Activated naive CD4-positive, alpha-beta T cell treated with anti-CD3 and anti-CD28 coated beads for 36 hours (primary cell): ENCODE measurements at places on chromosomes 2 and 18.
A peak's percentile ranks its signal among the peaks of the same experiment; 100 is the strongest.

DNA sequence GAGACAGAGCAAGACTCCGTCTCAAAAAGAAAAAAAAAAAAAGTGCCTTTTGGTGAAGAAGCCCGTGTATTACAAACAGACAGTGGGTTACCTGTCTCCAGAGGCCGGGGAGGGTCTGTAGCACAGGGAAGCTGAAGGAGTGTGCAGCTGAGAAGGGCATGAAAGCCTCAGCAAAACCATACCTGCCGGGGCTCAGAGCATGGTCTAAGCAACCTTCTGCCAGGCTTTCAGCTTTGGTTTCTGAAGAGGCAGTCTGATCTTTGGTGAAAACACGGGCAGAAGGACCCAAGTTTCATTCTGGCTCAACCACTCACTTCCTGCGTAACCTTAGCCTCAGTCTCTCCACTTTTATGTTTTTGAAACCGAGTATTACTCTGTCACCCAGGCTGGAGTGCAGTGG lies 21.5 kb downstream of the SH2D6 start:
- DNase-seq: peak; percentile 70

DNA sequence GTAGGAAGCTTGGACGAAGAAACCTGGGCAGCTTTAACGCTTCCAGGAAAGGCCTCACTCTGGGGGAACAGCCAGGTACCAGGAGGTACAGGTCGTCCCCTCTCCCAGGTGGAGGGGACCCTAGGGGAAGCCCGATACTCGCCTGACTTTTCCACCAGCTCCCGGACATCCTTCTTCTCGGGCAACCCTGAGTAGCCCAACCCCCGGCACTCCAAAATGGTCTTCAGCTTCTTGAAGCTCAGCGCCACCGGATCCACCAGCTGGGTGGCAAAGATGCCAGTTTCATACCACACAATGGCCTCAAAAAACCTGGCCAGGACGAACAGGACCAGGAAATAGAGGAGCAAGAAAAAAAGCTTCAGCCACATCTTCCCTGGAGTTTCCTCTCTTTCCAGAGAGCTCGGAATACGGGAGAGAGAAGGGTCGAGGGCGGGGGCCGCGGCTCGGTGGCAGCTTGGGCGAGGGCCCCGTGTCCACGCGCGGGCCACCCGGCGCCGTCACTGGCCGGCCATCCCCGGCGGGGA lies 1.1 kb downstream of the RNF103 start:
- DNase-seq: peak; percentile 51

GRCh38 chr18:10332452-10332851 lies 122.0 kb upstream of the APCDD1 start:
- DNase-seq: no peak

DNA sequence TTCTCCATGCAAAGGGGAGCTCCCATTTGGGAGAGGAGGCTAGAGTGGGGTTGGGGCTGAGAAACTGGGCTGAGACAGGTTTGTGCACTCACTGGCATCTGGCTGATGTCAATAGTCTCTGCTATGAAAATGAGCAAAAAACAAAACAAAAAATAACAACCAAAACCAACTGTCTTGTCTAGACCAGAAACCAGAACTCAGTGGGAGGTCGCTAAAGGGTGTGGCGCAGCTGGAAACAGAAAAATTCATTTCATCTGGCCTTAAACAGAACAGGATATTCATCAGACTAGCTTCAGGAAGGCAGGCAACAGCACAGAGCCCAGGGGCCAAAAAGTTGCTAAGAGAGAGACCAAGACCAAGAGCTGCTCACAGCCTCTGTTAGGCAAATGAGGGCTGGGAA lies 126.1 kb downstream of the THNSL2 start:
- no peak for DNase-seq

- no peak for DNase-seq
These were observed 58.6 kb upstream of the SLC25A52 start for GRCh38 chr18:31819106-31819924.

GRCh38 chr2:185522472-185522871 lies 216.1 kb upstream of the FSIP2 start:
- no peak for DNase-seq

DNA sequence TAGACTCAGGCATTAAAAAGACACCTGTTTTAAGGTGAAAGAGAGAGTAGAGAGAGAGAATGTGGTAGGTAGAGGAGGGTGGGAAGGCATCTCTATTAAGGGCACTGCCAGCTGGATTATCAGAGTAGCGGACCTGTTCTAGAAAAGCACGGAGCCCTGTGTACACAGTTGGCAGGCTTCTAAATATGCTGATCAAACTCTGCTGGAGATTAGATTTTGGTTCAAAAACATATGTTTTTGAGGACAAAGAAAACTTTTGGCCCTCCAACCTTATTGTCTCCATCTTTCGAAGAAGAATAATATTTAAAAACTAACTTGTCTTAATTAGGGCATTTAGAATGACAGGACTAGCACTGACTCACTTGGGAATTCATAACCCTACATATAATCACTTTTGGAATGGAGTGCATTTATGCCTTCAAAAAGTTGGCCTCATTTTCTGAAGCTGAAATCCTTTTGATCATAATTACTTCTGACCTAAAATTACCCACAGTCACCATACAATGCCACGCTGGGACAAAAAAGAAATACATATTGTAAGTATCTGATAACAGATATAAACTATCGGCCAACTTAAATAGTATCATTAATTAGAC lies 254.6 kb downstream of the MEIS1 start:
- DNase-seq: no peak

- DNase-seq: peak; percentile 45
These were observed 112.2 kb downstream of the SOS1 start for GRCh38 chr2:39008665-39009064.

- no peak for DNase-seq
These were observed 129.9 kb downstream of the SPTBN1 start for GRCh38 chr2:54586062-54586461.

GRCh38 chr2:208285853-208286252 lies 19.8 kb downstream of the PIKFYVE start:
- DNase-seq: no peak

DNA sequence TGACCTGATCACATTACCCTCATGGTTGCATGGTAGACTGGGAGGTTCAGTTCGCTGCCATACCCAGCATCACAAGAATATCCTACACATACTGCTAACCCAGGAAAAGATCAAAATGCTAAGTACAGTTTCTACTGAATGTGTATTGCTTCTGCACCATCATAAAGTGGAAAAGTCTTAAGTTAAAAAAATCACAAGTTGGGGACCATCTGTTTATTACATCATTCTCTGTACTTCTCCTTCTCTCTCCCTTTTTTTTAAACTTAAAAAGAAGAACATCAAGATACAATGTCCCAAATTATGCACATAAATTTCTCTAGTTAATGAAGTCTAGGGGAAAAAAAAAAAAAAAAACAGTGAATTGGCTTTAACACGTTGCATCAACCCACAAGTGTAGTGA lies 43.3 kb downstream of the NBAS start:
- no peak for DNase-seq

DNA sequence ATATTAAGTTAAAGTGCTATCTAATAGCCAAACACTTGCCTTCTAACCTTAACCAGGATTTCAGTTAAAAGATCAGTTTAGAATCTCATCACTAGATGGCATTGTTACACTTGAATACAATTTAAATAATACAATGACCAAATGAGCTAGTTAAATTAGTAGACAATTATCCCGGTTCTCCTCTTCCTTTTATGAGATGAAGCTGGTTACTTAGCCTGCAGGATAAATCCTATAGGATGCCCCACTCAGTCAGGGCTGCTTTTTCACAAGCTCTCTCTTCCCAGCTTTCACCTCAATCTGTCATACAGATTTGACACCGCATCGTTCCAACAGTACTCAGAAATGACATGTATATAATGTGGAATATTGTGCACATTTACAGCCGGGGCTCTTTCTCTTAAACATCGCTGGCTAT lies 678.8 kb downstream of the KCNJ3 start:
- no peak for DNase-seq

DNA sequence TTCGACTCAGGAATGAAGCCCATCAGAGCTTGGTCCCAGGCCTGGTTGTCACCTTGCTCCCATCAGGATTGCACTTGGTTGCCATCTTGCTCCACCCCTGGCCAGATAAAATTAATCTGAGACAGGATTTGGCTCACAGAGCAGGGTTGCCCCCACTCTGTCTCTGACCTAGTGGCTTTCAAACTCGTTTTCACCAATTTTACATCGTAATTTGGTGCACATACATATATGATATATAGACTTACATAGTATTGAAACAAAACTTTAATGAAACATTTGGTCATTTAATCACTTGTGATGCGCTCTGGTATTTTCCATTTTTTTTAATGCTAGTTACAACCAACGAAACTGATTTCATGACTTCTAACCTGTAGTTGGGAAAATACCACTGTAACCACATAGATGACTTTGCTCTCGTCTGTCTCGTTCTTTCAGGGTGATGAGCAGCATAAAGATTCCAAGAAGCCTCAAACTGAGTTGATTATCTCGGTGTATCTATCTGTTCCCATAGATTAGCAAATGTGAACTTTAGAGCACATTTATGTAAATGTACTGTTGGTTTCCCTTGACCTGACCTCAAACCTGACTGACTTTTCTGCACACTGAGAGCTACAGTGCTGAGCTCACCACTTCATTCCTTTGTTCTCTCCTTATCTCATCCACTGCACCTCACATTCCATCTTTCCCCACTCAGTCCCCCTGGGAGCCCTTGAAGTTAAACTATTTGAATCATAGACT lies 30.5 kb upstream of the PLB1 start:
- DNase-seq: no peak

- peak; percentile 57 for DNase-seq
These were observed 591 bp downstream of the SLC16A14 start for GRCh38 chr2:230068016-230068650.

DNA sequence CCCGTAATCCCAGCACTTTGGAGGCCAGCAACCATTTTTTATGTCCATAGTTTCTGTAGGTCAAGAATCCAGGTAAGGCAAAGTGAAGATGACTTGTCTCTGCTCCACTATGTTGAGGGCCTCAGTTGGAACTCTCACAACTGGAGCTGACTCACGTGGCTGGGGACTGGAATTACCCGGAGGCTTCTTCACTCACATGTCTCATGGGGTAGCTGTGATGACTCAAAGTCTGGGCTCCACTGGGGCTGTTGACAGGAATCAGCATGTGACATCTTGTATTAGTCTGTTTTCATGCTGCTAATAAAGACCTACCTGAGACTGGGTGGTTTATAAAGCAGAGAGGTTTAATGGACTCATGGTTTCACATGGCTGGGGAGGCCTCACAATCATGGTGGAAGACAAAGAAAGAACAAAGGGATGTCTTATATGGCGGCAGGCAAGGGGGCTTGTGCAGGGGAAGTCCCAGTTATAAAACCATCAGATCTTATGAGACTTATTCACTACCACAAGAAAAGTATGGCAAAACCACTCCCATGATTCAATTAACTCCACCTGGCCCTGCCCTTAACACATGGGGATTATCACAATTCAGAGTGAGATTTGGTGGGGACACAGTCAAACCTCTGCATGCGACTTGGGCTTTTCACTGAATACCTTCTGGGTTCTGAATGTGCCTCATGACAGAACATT lies 7.8 kb upstream of the PPP1R1C start:
- peak; percentile 54 for DNase-seq
